ENCODE measurements at places on chromosomes 6 and 20.
A peak's percentile ranks its signal among the peaks of the same experiment; 100 is the strongest.

- no peak for DNase-seq
Measured at GRCh38 chr6:163780994-163781393, 366.5 kb downstream of the QKI start.

DNA sequence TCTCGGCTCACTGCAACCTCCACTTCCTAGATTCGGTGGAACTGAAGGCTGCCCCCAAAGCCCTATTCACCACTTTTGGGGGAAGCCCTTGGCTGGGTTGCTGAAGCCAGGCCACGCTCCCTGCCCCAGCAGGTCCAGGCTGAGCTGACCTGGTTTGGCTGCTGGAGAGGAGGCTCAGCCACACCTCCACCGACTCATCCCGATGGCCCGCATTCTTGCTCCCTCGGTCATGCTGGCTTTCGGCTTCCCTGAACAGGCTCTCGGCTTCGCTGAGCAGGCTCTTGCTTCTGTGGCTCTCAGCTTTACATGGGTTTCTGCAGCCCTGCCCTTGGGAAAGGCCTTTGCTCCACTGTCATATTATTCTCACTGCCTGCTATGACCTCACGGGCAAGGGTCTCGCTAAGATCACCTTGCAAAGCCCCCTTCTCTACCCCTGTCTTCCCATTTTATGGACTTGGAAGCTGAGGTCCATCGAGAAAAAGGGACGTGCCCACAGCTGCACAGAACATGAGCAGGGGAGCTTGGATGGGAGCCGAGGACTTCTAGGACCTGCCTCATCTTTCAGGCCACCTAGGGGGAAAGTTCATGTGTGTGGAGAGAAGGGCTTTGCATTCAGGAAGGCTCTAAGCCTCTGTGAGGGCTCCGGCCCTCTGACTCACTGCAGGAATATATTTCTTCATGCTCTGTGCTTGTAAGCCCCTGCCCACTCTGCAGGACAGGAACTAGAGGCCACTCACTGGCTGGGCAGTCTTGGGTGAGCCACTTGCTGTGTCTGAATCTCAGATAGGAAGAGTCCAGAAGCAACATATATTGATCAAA is 15.6 kb downstream of the ARHGAP40 start:
- DNase-seq = peak; percentile 80

GRCh38 chr6:98974309-98974708 is 26.6 kb upstream of the FBXL4 start:
- no peak for DNase-seq

- no peak for DNase-seq
Measured at GRCh38 chr6:14824484-14825275, 421.2 kb upstream of the JARID2 start.

GRCh38 chr6:158772851-158773371 is 46.3 kb downstream of the EZR start:
- no peak for DNase-seq

DNA sequence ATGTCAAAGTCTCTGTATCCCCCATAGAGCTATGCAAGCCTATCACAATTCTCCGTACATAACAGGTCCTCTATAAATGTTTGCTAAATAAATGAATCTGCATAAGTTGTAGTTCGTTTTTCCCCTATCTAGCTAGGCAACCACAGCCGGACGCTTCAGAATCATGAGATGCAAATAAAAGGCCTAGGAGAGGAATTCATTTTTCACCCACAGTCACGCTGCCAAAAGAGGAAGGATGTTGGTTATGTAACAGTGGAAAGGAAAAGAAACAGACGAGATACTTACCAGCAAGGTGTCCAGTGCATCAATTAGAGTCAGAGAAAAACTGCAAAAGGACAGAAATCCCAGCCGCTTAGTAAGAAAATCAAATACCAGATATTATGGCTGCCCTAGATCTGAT is 2.4 kb downstream of the EDEM2 start:
- no peak for DNase-seq

DNA sequence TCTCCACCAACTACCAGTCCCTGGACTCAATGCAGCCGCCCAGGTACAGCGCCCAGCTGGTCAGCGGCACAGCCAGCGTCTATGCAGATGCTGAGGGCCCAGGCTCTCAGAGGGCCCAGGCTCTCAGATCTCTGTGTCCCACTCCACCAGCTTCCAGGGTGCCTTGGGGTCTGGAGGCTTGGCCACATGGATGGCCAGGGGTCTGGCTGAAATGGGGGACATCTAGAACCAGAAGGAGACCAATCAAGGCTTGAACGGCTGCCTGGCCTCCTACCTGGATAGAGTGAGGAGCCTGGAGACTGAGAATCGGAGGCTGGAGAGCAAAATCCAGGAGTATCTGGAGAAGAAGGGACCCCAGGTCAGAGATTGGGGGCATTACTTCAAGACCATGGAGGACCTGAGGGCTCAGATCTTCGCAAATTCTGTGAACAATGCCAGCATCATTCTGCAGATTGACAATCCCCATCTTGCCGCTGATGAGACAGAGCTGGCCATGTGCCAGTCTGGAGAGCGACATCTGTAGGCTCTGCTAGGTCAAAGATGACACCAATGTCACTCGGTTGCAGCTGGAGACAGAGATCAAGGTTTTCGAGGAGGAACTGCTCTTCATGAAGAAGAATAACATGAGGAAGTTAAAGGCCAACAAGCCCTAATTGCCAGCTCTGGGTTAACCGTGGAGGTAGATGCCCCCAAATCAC is 44.1 kb upstream of the GRM4 start:
- DNase-seq = no peak

DNA sequence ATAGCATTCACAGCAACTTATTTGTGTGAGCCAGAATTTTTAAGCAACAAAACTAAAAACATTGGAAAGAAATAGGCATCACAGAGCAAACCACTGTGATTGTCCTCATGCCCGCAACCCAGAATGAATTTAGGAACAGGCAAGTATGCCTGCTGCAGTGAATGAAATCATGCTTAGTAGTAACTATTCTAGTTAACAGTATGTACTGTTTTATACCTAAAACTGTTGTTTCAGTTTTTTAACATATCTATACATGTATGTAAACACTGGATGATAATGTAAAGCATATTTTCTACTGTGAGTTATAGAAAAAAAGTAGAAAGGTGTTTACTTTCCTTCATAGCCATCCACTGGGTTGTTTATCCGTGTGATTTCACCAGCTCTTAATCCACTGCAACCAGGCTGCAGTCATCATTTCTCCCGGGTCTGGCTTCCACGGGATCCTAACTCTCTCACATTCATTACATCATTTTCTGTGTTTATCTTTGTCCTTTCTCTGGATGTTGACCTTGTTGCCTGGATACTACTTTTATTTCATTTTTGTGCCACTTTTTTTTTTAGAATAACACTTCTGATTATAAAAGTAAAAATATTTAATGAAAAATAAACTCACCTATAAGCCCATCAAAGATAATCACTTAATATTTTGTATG is 3.6 kb upstream of the ARFGEF3 start:
- no peak for DNase-seq

GRCh38 chr20:21498635-21499034 is 15.2 kb downstream of the NKX2-2 start:
- no peak for DNase-seq

- DNase-seq = no peak
Measured at GRCh38 chr20:53652090-53652858, 58.6 kb upstream of the ZNF217 start.

DNA sequence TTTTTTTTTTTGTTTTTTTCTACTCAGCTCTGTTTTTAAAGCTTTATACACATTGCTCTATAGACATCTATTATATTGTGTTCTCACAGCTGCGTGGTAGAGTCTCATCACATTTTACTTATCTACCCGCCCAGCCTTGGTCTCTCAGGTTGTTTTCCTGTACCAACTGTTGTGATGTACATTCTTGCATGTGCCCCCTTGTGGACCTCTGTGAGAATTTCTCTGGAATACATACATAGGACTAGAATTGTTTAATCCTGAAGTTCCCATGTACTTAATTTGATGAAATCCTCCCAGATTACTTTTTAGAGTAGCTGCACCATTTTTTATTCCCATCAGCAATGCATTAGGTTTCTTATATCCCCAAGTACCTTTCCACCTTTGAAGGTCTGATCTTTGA is 40.4 kb upstream of the TINAG start:
- peak; percentile 6 for DNase-seq

DNA sequence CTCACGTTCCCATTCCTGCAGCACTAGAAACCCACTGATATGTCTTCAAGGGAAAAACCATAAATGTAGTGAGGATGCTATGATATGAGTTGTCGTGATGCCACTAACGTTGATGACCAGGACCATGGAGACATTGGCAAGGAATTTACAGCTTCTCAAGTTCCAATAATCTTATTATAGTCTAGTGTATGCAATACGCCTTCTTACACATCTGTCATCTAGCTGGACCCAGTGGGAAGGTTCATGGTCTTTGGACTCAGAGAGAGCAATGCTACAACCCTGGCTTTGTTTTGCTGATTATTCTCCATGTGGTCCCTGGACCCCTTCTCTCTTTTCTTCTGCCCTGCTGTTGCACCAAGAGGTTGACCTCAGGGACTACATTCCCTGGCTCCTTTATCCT is 76.0 kb upstream of the BMP2 start:
- DNase-seq = no peak

DNA sequence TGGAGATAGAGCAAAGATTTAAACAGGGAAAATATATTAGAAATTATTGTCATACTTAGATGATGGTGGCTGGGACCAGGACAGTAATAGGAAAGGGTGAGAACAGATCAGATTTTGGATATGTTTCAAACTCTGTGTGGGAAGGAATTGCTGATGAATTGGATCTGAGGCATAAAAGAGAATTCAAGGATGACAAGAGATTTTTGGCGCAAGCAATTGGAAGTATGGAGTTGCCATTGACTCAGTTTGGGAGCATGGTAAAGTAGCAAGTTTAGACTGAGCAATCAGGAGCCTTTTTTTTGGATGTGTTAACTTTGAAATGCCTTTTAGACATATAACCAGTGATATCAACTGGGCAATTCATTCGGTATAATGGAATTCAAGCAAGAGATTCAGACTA is 14.4 kb downstream of the TAB2 start:
- no peak for DNase-seq

- no peak for DNase-seq
Measured at GRCh38 chr6:83160167-83160566, 32.9 kb downstream of the PGM3 start.

GRCh38 chr6:146224449-146224848 is 195.6 kb downstream of the GRM1 start:
- DNase-seq = no peak

- no peak for DNase-seq
Measured at GRCh38 chr20:53891306-53891894, 179.0 kb downstream of the BCAS1 start.

DNA sequence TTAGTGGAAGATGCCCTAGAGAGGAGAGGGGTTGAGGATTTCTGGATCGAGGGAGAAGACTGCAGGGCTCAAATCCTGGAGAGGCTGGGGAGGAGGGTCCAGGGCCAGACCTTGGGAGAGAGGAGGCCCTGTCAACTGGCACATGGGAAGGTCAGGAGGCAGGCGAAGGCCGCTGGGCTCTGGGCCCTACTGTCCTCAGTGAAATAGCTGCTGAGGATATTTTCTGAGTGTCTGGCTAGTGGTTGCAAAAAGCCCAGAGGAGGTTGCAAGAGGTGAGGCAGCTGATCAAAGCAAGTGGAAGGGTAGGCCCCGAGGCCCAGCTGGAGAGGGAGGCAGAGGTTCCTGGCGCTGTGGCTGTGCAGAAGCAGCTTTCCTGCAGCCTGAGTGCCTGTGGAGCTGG is 103.4 kb upstream of the MLN start:
- no peak for DNase-seq

DNA sequence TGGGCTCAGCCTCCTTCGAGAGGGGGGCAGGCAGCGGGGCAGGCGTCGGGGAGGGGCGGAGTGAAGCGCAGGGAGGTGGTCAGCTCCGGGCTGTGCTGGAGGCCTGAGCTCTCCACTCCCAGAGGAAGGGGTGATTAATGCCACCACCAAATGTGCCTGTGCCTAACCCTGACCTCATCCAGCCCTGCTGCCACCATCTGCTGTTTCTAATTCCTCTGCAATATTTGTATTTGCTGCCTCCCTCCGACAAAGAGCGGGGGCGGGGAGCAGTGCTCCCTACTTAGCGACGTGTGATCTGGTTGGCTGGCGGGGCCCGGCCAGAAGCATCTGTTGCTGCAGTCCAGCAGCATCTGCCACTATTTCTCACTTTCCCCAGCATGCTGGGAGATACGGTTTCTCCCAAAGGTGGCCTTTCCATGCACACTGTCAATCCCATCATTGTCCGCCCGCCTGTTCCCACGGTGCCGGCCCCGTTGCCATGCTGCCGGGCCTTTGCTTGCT is 47.0 kb downstream of the DLL1 start:
- DNase-seq = no peak

DNA sequence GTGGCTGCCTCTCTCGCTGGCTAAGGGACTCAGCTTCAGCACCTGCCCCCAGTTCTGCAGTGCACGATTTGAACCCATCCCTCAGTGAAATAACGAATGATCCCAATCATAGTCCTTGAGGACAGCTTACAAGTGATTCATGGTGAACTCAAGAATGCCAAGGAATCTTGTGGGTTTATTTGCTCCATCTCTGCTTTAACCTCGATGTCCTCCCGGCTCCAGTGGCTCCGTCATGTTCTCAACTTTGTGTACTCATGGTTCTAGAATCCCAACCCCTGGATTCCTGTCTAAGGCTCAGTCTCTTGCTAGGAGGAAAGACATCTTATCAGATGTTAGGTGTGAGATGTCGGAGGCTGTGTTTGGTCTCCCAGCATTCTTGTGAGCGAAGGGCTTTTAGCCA is 29.0 kb upstream of the GTSF1L start:
- DNase-seq = no peak

DNA sequence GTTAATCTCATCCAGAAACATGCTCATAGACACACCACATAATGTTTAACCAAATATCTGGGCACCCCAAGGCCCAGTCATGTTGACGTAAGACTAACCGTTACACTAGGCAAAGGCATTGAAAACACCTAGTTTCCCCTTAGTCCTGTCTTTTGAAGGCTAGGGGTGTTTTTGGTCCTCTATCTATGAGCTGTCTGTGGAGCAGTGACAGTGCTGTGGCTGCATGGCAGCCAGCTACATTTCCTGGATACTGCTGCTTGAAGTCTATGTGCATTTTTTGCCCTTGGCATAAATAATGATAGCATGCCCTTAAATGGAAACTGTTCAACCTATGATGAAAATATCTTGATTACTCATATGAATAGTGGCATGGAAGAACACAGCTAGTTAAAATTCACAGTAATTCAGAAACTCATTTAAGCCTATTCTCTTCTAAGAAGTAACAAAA is 18.6 kb downstream of the FARS2 start:
- no peak for DNase-seq

DNA sequence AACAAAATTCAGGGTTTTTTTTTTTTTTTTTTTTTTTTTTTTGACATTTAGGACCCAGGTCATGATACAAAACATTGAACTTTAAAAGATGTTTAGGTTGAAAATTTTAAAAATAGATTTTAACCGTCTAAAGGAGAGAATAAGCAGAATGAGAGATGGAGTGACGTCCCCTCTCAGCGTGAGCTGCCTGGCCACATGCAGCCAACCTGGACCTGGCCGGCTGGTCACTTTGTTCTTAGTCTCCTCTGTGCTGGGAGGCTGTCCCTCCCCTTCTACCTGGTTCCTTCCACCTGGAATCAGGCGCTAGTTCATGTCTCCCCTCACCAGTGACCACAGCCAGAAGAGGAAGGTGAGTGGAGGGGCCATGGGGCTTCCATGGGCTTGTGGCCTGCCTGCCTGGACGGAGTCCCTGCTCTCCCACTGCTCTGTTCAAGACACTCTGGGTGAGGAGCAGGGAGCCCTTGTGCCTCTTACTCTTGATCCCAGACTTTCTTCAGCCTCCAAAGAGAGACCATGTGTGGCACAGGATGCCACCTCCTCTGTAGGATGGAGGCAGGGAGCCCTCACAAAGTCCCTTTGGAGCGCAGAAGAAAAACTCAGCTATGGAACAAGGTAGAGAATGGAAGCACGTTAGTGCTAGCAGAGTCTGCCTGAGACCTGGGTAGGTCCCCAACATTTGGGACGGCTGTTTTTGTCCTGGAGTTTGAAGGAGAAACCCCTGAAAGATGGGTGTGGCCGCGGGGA is 31.7 kb downstream of the IRF4 start:
- DNase-seq = no peak
